ENCODE measurements at places on chromosomes 7 and 10.

- no peak for DNase-seq
These were observed 245.0 kb upstream of the NPY start for GRCh38 chr7:24038993-24039392.

- DNase-seq: peak; percentile 72
These were observed 231.0 kb downstream of the KIAA1217 start for GRCh38 chr10:24439935-24440334.

DNA sequence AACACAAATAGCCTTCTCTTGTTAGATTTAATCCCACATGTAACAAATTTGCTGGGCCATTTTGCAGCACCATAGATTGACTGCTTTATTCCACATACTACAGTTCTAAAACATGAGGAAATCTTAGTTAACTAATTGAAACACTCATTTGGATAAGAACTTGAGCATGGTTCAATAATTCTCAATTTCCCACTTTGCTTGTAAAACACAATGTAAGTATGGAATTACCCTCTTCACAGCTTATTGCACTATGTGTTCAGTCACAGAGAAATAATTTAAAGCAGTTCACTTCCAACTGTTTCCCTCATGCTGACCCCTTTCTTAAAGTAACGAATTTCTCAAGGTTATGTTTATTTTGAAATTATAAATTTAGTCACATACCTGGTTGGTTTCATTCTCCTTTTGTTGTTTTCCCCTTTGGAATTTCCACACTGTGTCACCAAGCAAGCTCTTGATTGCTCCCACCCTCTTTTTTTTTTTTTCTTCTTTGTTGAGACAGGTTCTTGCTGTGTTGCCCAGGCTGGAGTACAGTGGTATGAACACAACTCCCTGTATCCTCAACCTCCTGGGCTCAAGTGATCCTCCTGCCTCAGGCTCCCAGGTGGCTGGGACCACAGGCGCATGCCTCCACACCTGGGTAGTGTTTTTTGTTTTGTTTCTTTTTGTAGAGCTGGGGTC, 425.4 kb downstream of the EXOC4 start:
- no peak for DNase-seq

DNA sequence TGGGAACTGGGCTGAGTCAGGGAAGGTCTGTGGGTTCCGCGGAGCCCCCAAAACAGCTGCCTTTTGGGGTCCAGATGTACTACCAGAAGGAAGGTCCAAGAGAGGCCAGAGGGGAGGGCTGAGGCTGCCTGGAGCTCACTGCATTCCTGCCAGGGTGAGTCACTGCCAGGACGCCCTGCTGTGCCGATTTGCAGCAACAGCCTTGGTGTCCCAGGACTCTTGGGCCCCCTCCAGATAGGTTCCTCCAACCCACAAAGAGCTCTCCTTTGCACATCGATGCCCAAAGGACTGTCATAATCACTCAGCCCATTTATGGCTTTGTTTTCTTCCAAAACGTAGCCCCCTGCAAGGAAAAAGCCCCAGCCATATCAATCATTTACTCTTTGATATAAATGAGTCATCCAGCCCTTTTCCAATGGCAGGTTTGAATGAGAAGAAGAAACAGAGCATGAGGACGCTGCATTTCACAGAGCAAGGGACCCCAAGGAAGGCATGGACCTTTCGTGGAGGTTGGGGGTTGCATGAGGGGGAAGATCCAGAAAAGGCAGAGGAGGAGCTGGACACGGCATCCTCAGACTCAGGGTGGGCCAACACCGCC, 32.2 kb upstream of the COL13A1 start:
- peak; percentile 84 for DNase-seq

DNA sequence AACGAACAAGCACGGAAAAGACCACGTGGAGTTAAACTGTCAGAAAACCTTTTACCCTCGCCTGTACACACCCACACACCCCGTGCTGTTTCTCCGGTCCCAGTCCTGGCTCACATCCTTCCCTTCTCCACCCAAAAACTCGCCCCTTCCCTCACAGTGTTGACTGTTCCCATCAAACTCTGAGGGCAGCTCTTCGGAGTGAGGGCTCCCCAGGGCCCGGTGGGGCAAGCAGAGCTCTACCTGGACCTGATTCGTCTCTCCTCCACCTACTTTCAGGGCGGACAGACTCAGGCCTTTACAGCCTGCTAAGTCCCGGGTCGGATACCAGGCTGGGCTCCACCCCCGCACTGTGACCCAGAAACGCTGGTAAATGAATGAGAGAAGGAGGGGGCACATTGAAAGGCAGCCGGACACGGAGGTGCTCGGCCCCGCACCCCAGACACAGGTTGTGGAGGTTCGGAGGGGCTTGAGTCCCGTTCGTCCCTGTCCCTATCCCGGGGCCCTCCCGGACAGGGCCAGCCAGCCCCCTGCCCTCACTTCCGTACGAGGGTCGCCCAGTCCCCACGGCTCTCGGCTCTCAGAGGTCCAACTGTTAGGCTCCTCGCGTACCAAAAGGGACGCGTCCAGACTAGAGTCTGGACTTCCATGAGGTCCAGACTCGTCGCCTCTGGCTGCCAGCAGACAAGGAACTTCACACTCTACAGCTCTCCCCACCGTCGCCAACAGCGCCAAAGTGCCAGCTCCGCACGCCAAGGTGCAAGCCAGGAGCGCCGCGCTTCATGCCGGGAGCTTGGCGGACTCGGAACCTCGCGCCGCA, 31.7 kb upstream of the ASL start:
- DNase-seq: peak; percentile 21
